Lower leg skin (tissue), 4 donors: ENCODE measurements at places on chromosomes 4 and X.

DNA sequence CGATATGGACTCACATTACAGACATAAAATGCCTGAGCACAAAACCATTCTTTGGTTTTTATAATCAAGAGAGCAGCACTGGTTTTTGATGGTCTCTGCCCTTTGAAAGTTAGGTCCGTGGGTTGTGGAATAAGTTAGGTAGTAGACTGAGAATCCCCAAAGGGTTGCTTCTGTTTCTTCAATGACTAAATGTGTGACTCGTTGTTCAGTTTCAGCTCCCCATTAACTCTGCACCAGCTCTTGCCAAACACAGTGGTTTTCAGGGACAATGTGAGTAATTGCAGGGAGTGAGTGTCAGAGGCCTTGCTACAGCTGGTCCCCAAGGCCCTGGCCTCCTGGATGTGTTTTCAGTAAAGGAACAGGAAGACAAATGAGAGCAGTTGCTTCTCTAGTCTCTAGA, 24.8 kb downstream of the SMIM20 start:
- DNase-seq: peak; percentile 27

DNA sequence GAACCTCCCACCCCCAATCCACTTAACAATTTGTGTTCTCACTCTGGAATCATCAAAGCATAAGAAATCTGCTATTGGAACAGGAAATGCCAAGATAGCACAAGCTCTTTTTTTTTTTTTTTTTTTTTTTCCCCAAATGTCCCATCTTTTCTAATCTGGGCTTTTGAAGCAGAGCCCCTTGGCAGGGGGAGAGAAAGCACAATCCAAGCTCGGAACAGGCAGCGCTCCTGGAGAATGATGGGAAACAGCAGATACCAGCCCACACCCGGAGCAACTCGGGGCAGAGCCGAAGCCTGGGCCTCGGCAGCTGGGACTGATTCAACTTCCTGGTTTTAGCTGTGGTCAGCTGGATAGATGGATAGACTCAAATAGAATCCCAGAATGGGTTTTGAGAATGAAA, 235.1 kb downstream of the QDPR start:
- no peak for DNase-seq

DNA sequence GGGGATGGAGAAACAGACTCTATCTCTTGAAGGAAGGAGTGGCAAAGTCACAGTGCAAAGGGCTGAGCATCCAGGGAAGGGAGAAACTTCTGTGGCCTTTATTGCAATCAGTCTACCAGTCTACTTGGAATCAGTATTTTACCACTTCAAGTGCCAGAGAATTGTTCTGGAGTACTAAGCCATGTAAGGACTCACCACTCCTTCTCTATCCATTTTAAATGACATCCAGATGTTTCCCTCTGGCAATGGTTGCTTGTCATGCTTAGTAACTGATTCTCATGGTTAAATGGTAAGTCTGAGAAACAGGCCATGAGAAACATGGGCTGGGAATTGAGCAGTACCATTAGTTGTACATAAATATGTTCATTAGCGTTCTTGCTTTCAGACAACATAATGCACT, 21.1 kb upstream of the SMIM10 start:
- DNase-seq: no peak

DNA sequence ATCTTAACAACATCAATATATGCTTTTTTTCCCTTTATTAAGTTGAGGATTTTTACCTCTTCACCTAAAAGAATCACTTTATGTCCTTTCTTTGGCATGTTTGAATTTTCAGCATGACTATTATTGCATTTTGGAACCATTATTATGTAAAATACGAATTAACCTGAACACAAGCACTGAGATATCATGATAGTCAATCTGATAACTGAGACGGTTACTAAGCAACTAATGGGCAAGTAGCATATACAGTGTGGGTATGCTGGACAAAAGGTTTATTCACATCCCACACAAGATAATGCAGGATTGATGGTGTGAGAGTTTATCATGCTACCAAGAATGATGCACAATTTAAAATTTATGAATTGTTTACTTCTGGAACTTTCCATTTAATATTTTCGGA, 24.6 kb upstream of the GLRA3 start:
- DNase-seq: no peak

GRCh38 chr4:100738196-100739165, 220.7 kb upstream of the EMCN start:
- DNase-seq: peak; percentile 21

- no peak for DNase-seq
These were observed 100.7 kb upstream of the PGRMC2 start for GRCh38 chr4:128388352-128388630.

- no peak for DNase-seq
These were observed 55.8 kb upstream of the POU4F2 start for GRCh38 chr4:146582864-146583263.

DNA sequence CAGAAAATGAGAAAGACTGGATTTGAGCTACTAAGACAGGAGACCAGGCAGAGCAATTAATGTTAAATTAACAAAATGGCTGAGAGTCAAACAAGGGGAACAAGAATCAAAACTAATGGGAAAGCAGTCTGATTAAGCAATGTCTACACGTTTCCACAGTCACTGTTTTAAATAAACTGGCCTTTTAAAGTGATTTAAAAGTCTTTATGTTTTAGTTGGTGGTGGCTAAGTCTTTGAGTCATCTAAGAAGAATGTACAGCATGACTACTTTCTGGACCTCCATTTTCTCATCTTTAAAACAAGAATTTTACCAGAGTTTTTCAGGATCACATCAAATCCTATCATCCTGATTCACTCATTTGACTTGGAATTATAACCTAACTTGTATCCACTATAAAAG, 233.8 kb downstream of the ENOX2 start:
- no peak for DNase-seq

- DNase-seq: no peak
These were observed 3.3 kb downstream of the CPEB2 start for GRCh38 chr4:15005474-15006115.

DNA sequence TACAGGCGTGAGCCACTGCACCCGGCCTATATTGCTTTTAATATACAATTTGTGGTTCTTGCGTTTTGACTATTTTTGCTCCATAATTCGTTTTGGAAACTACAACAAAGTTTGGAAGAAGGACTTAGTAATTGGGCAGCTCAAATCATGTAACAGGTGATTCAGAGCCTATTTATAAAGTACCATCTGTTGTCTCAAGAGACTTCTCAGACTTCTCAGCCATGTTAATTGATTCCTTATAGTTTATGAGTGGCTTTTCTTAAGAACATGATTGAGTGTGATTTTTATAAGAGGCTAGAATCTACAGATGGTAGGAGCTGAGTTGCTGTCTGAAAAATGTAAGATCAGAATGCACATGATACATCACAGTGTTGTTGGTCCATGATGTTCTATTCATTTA, 240.2 kb downstream of the ADGRL3 start:
- DNase-seq: no peak

DNA sequence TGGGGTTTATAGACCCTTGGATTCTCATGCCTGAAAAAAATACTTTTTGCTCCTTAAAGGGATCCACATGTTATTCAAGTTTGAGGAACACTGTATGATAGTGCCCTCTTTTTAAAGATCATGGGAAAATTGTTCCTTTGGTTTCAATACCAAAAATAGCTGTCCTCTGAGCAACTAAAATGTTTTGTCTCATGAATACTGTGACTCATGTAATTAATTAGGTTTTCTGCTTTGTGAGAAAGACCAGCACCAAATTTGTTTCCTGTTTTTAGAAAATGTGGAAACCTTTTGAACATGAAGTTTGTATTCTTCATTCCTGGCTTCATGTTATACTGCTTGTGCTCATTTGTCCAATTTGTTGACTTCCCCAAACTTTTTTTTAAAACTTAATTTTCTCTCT, 127.6 kb upstream of the SH3RF1 start:
- DNase-seq: no peak

GRCh38 chr4:81538716-81539427, 67.2 kb upstream of the RASGEF1B start:
- no peak for DNase-seq

DNA sequence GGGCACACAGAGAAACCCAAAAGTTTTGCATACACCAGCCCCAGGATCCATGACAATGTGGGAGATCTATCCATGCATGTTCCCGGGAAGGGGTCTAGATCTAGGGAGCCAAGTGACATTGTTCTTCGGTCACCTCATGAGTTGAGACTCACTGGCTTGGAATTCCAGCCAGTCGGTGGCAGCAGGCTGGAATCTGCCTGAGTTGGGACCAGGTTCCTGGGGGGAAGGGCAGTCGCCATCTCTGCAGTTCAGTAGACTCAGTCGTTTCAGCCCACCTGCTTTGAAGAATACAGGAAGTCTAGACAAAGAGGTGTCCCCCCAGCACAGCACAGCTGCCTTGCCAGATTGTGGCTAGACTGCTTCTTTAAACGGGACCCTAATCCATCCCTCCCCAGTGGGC, 46.0 kb upstream of the PBDC1 start:
- DNase-seq: no peak

- no peak for DNase-seq
These were observed 85.4 kb downstream of the DCHS2 start for GRCh38 chr4:154406018-154406795.

GRCh38 chr4:179114615-179115014, 1672.4 kb upstream of the AGA start:
- no peak for DNase-seq

- no peak for DNase-seq
These were observed 2.5 kb upstream of the DGAT2L6 start for GRCh38 chrX:70174754-70175153.

DNA sequence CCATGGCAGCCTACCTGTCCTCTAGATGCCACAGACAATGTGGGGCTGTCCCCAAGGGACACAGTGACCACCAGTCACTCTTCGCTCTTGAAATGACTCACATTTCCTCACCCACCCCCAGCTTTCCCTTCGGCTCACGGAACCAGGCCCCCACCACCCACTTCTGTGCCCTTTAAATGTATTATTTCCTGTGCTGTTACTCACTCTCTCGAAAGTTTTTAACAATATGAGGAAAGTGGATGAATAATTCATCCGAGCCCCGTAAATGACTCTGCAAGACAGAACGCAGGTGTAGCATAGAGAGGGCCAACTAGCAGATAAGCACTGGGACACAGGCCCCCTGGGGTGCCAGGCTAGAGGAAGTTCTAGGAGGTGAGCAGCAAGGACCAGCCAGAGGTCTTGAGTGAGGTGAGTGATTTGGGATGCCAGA, 179.5 kb upstream of the TBL1X start:
- DNase-seq: no peak

DNA sequence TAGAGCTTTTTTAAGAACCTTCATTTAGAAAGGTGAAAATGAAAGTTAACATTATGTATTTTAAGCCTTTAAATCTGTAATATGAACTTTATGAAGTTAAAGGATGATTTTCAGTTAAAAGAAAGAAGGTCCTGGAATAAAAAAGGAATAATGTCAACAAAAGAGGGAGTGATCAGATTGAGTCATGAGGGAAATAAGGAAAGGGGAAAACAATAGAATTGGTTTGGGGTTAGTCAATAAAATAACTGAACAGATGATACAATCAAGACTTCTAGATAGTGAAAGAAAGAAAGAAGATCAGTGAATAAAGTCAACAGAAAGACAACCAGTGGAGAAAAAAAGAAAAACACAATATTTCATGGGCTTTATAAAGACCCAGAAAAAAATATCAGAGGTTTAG, 291.6 kb upstream of the ARSJ start:
- DNase-seq: no peak

- DNase-seq: no peak
These were observed 43.5 kb upstream of the SLC25A31 start for GRCh38 chr4:127686658-127687057.

DNA sequence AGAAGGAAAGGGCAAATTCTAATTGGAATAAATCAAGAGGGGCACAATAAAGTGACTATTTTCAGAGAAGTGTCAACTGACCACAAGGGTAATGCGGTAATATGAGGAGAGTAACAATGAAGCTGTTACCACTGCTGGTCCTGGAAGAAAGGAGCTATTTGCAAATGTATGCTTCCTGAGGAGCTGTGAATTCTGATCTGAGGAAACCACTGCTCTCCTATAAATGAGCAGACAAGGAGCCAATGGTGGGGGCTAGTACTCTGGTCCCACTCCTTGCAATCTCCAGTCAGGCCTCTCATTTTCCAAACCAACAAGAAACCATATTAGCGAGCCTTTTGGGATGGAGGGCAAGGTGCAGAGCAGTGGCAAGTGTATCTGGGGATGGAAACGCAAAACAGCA, 770.2 kb downstream of the FSTL5 start:
- no peak for DNase-seq
